ENCODE measurements at places on chromosomes 5 and 9. TPM values are rescaled to one million over a fixed set of nuclear protein-coding genes. Genes with fewer than 3 reads are reported as not detected.

MYO10 gene
- 0.41 TPM for total RNA-seq

UGCG gene
- 15.0 TPM for total RNA-seq

ZNF79 gene
- 13.3 TPM for total RNA-seq

PFN3 gene
- total RNA-seq, result not detected

Measured in T-helper 2 cell treated with Interferon-gamma antibody and Interleukin-4, amounts not matched to agents 100 ng/mL and 5 ng/mL, for 36 hours (primary cell).